ENCODE measurements at places on chromosomes 13 and 19. TPM values are rescaled to one million over a fixed set of nuclear protein-coding genes. Genes with fewer than 3 reads are reported as not detected.

PPAN gene
- total RNA-seq: 18.2 TPM

WDR87 gene
- not detected for total RNA-seq

ODAD3 gene
- total RNA-seq: 0.64 TPM

SULT2A1 gene
- 0.41 TPM for total RNA-seq

ZNF441 gene
- 23.7 TPM for total RNA-seq

TEKTIP1 gene
- 1.8 TPM for total RNA-seq

Data from metanephros (tissue), 2 donors.